Adrenal gland (tissue), 19 donors: ENCODE measurements at places on chromosomes 12 and 14. TPM values are rescaled to one million over a fixed set of nuclear protein-coding genes. Genes with fewer than 3 reads are reported as not detected.

EML5 gene
- total RNA-seq, result 9.3 TPM

CLEC2D gene
- 4.1 TPM for total RNA-seq

RD3L gene
- not detected for total RNA-seq

KITLG gene
- 9.4 TPM for total RNA-seq

OGFOD2 gene
- 19.5 TPM for total RNA-seq

USP44 gene
- total RNA-seq, result 1.3 TPM

TAS2R43 gene
- 1.5 TPM for total RNA-seq

TSHR gene
- 0.06 TPM for total RNA-seq

SLC2A14 gene
- 13.5 TPM for total RNA-seq

AMN gene
- total RNA-seq, result 0.36 TPM

KLRC2 gene
- not detected for total RNA-seq

SMAGP gene
- 7.7 TPM for total RNA-seq

ACRBP gene
- total RNA-seq, result 2.6 TPM

SERPINA10 gene
- total RNA-seq, result not detected

ARHGAP9 gene
- total RNA-seq, result 7.5 TPM

DNA sequence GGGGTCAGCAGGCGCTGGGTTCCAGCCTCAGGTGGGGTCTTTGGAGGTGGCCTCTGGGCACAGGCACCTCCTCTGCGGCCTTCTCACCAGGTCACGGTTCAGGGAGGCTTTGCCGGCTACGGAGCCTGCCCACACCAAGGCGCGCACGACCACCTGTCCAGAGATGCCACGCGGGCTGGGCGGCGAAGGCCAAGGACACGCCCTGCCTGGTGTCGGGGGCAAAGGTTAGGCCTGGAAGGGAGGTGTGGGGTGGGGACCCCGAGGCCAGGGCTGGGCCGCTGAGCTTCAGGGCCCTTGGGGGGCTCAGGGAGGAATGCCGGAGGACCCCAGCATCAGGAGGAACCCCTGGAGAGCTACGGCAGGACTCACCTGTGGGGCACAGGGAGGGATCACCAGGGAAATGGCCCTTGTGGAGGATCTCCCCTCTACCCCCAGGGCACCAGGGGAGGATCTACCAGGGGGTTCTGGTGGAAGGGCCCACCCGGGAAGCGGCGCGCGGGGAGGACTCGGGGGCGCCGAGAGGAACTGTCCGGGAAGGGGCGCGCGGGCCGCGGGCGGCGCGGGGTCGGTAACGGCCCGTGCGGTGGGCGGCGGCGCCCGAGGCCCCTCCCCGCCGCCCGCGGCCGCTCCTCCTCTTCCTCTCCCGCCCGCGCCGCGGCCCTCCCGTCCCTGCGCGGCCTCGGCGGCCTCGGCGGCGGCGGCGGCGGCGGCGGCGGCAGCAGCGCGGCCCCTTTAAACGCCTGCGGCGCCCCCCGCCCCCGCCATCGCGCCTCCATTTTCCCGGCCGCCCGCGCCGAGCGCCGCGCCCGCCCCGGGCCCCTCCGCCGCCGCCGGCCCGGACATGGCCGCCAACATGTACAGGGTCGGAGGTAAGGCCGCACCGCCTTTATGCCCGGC lies at the start of gene MTA1:
Gene MTA1 (plus strand): TSS at position 633 of the 897 bp plus-strand sequence. CDS start 209 bp downstream, at position 842.
- DNase-seq, result no peak
- H3K4me3 ChIP-seq, result peak within 1 kb of the TSS; percentile 87
- H3K27ac ChIP-seq, result peak within 1 kb of the TSS; percentile 76
- H3K4me1 ChIP-seq, result peaks cover 14% of the 10 kb centered on the region
- H3K36me3 ChIP-seq, result no peaks in the 10 kb centered on the region

GRCh38 chr14:98433436-98433835 lies 838.6 kb downstream of the BCL11B start:
- H3K27me3 ChIP-seq, result no peaks in the 10 kb centered on the region
- DNase-seq, result peak; percentile 64
- no peak overlapping the region for H3K4me3 ChIP-seq
- no peak overlapping the region for H3K27ac ChIP-seq

GRCh38 chr12:14810953-14811483 lies 3.0 kb downstream of the SMCO3 start:
- no peaks in the 10 kb centered on the region for H3K36me3 ChIP-seq
- peak; percentile 46 for DNase-seq
- H3K27me3 ChIP-seq, result no peaks in the 10 kb centered on the region
- H3K4me1 ChIP-seq, result no peaks in the 10 kb centered on the region
- no peak overlapping the region for H3K27ac ChIP-seq

DNA sequence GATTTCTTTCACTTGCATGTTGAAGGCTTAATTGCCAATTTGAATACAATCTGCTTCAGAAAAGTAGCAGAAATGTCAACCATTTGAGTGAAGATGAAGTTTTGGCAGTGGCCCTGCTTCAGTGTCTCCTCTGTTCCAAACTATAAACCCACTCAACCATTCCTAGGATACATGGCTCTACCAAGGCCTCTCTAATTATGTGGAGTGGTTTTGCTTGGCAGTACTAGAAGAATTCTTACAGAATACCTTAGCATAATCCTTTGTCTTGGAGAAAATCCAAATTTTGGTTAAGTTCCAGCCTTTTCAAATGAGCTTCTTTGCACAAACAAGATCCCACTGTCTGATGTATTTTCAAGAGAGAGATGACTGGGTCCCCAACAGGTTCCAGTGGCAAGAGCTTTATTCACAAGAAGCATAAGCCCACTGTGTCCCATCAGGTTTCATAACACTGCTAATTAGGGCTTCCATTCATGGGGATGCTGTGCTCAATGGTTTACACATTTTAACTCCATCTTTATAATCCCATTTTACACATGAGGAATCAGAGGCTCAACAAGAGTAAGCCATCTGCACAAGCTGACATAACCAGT lies 234.5 kb downstream of the IPO8 start:
- H3K4me3 ChIP-seq, result no peak overlapping the region
- H3K36me3 ChIP-seq, result no peaks in the 10 kb centered on the region
- H3K27ac ChIP-seq, result no peak overlapping the region

GRCh38 chr12:110637869-110638441 lies 24.0 kb downstream of the TCTN1 start:
- H3K4me3 ChIP-seq, result no peak overlapping the region
- H3K27ac ChIP-seq, result no peak overlapping the region
- H3K36me3 ChIP-seq, result no peaks in the 10 kb centered on the region
- no peaks in the 10 kb centered on the region for H3K4me1 ChIP-seq
- DNase-seq, result no peak
- no peaks in the 10 kb centered on the region for H3K27me3 ChIP-seq

GRCh38 chr14:79464468-79464867 lies 746.8 kb downstream of the DIO2 start:
- no peak for DNase-seq
- no peaks in the 10 kb centered on the region for H3K4me1 ChIP-seq
- H3K36me3 ChIP-seq, result no peaks in the 10 kb centered on the region
- no peaks in the 10 kb centered on the region for H3K27me3 ChIP-seq

- H3K4me3 ChIP-seq, result no peak overlapping the region
- no peak overlapping the region for H3K27ac ChIP-seq
- H3K4me1 ChIP-seq, result no peaks in the 10 kb centered on the region
- H3K27me3 ChIP-seq, result no peaks in the 10 kb centered on the region
- H3K36me3 ChIP-seq, result no peaks in the 10 kb centered on the region
Measured at GRCh38 chr12:15336768-15337553, 14.7 kb downstream of the PTPRO start.

- no peak overlapping the region for H3K4me3 ChIP-seq
- DNase-seq, result no peak
- H3K36me3 ChIP-seq, result no peaks in the 10 kb centered on the region
- H3K27ac ChIP-seq, result no peak overlapping the region
- no peaks in the 10 kb centered on the region for H3K27me3 ChIP-seq
Measured at GRCh38 chr12:80235944-80236343, 136.6 kb downstream of the OTOGL start.

- no peaks in the 10 kb centered on the region for H3K27me3 ChIP-seq
- H3K4me1 ChIP-seq, result no peaks in the 10 kb centered on the region
- no peak for DNase-seq
- no peak overlapping the region for H3K4me3 ChIP-seq
- H3K36me3 ChIP-seq, result no peaks in the 10 kb centered on the region
Measured at GRCh38 chr12:48265777-48266176, 62.7 kb upstream of the OR10AD1 start.

DNA sequence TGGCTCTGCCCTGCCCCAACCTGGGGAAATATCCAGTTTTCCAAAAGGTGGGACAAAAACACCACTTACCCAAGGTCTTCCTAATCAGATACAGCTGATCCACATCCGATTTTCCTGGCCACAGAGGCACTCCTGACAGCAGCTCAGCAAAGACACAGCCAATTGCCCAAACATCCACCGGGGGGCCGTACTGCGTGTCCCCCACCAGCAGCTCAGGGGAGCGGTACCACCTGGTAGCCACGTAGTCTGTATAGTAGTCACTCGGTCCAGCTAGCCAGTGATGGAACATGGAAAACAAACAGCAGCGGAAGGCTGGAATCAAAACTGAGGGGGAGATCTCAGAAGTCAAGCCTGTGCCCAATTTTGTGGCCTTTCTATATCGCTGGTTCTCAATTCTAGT lies 28.8 kb downstream of the DMAC2L start:
- no peak overlapping the region for H3K27ac ChIP-seq
- H3K36me3 ChIP-seq, result no peaks in the 10 kb centered on the region
- peaks cover 31% of the 10 kb centered on the region for H3K4me1 ChIP-seq
- H3K27me3 ChIP-seq, result no peaks in the 10 kb centered on the region
- DNase-seq, result no peak

- H3K27me3 ChIP-seq, result no peaks in the 10 kb centered on the region
- no peak overlapping the region for H3K27ac ChIP-seq
- no peak overlapping the region for H3K4me3 ChIP-seq
- H3K4me1 ChIP-seq, result no peaks in the 10 kb centered on the region
Measured at GRCh38 chr12:130463818-130464670, 126.4 kb downstream of the PIWIL1 start.

DNA sequence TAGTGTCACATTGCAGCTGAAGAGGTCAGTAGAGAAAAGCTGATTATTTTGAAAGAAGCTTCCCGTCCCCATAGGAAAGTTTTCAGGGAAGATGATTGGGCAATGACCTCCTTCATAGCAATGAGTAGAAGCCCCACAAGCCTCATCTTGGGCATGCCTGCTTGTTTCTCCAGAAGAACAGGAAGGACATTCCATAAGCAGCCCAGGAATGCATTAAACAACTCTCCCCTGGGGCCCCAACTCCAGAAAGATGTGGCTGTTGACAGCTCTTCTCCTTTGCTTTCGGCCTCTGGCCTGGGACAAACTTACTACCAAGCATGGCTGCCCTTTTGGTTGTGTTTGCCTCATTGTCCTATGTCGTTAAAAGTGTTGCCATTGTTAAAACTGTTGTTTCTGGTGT lies 5.7 kb upstream of the VDR start:
- no peaks in the 10 kb centered on the region for H3K36me3 ChIP-seq
- H3K4me3 ChIP-seq, result no peak overlapping the region
- no peaks in the 10 kb centered on the region for H3K4me1 ChIP-seq
- DNase-seq, result no peak
- no peak overlapping the region for H3K27ac ChIP-seq
- H3K27me3 ChIP-seq, result no peaks in the 10 kb centered on the region

DNA sequence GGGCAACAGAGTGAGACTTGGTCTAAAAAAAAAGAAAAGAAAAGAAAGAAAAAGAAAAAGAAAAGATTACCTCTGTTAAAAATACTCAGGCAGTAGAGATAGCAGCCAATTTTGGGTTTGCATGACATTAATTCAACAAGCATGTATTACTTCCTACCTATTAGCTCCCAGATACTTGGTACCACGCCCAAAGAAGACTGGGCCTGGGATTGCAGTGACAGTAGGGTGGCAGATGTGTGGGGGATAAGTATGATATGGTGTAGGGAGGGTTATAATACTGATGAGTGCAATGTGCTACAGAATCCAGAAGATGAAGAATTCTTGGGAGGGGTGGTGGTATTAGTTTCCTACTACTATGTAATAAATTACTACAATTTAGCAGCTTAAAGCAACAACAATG lies 46.4 kb upstream of the FOS start:
- no peak for DNase-seq
- no peaks in the 10 kb centered on the region for H3K4me1 ChIP-seq
- H3K4me3 ChIP-seq, result no peak overlapping the region

GRCh38 chr12:11730299-11731041 lies 81.0 kb downstream of the ETV6 start:
- peaks cover 35% of the 10 kb centered on the region for H3K4me1 ChIP-seq
- no peak overlapping the region for H3K4me3 ChIP-seq
- no peaks in the 10 kb centered on the region for H3K36me3 ChIP-seq
- no peak overlapping the region for H3K27ac ChIP-seq
- H3K27me3 ChIP-seq, result no peaks in the 10 kb centered on the region

- no peak for DNase-seq
- H3K4me3 ChIP-seq, result no peak overlapping the region
- peaks cover 15% of the 10 kb centered on the region for H3K36me3 ChIP-seq
- H3K27me3 ChIP-seq, result no peaks in the 10 kb centered on the region
- no peak overlapping the region for H3K27ac ChIP-seq
- peaks cover 84% of the 10 kb centered on the region for H3K4me1 ChIP-seq
Measured at GRCh38 chr14:69700575-69700974, 66.4 kb upstream of the SRSF5 start.

DNA sequence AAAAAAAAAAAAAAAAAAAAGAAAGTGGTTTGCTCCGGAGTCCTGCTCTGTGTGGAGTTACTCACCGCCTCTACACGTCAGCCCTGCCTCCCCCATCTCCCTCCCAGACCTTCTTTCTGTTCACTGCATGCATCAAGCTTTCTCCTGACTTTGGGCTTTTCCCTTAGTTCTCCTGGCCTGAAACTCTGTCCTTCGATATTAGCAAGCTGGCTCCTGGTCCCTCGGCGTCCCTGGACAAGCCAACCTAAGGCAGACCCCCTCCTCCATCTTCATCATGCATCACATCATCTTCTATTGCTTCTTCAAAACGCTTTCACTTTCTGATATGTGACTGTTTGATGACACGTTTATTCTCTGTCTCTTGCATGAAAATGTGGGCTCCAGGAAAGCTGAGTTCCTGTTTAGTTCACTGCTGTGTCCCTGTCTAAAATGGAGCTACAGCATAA lies 40.6 kb downstream of the SLC15A4 start:
- H3K4me1 ChIP-seq, result no peaks in the 10 kb centered on the region
- H3K36me3 ChIP-seq, result no peaks in the 10 kb centered on the region
- H3K4me3 ChIP-seq, result no peak overlapping the region
- DNase-seq, result no peak
- H3K27me3 ChIP-seq, result no peaks in the 10 kb centered on the region
